ENCODE measurements at places on chromosomes 16 and 17.

DNA sequence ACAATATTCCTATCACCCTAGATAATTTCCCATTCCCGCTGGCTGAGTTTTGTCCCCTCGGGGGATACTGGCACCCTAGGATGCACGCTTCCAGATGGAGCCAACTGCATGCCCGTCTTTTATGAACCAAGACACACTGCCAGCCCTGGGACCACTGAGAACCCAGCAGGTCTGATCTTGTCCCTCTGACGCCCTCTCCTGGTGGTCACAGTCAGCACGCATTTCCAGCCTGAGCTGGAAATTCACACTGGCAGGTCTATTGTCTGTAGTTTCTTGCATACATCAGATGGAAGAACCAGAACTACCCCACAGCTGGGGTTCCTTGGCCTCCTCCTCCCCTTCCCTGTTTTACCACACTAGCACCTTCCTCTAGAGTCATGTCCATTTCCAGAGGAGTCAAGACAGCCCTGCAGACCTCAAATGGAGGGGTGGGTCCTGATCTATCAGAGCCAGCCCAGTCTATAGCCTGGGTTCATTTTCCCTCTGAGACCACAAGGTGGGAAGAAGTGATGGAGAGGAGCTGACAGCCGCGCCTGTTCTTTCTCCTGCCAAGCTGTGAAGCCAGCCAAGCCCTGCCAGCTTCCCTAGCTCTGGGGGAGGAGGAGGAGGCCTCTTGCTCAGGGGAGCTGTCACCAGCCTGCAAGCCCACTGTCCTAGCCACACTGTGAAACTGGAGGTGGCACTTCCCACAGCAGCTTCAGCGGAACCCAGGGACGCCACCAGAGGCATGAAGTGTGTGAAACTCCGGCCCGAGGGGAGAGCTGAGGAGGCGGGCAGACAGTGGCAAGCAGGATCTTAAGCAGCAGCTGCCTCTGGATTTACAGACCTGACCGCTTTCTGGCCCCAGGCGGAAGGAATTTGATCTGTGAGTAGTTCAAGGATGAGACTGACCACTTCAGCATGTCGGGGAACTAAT is 29.3 kb downstream of the MXRA7 start:
- peak; percentile 87 for DNase-seq

DNA sequence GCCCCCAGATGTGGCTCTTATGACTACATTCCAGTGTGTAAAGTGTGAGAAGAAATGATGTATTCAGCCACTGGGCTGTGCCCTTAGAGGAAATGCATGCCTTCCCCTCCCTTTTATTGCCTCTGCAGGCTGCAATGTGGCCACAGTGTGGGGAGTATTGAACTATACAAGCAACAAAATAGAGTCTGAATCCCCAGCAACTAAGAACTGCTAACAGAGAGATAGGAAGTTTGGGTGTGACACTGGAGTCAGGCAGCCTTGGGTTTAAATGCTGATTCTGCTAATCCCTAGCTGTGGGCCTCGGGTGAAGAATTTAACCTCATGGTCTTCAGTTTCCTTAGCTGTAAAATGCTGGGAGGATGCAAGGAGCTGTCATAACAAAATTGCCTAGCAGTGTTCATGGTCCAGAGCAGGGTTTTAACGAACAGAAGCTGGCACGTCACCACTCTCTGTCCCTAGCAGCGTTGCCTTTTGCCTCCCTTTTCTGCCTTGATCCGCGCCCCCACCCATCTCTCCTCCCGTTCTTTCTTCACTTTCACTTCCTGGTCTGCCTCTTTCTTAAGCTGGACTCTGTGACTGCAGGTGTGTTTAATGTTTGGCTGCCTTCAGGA is 50.3 kb downstream of the KPNA2 start:
- no peak for DNase-seq

DNA sequence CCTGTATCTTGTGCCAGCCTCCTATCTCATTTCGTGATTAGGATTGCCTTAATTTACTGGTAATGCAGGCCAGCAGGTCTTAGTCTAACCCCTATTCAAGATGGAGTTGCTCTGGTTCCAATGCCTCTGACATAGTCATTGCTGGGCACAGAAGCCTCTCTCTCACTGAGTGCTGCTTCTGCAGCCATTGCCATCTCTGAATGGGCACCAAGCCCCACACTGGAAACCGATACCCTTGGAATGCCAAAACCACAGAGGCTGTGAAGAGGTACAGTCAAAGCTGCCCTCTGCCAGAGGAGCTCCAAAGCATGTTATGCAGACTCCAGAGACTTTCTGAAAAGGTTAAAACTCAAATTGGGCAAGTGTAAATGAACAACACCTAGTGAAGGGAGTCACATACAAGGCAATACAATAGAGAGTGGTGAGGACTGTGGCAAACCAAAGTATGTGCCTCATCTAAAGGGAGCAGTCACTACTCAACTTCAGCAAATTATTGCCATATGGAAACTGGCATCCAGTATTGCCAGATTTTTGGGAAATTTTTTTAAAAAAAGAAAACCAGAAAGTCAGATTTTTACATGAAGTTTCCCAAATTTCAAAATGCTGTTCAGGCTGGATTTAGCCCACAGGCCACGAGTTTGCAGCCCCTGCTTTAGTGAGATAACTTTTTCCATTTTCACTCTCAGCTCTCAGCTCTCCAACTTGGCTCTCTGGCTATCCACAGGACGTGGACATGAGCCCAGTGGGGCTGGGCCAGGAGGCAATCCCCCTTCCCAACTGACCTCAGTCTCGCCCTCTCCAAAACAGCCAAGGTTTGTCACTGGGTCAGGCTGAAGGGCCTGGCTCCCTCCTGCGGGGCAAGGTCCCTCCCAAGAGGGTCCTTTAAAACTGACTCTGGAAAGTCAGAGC is 2.1 kb upstream of the MMP2 start:
- no peak for DNase-seq

- DNase-seq: no peak
Observed at GRCh38 chr17:35588196-35588920, 1.2 kb downstream of the AP2B1 start.

GRCh38 chr16:50747207-50747956 is 5.5 kb downstream of the CYLD start:
- peak; percentile 34 for DNase-seq

GRCh38 chr16:2937170-2937569 is 25.4 kb downstream of the FLYWCH1 start:
- DNase-seq: no peak

GRCh38 chr17:77840513-77841165 is 117.9 kb upstream of the TNRC6C start:
- peak; percentile 13 for DNase-seq

DNA sequence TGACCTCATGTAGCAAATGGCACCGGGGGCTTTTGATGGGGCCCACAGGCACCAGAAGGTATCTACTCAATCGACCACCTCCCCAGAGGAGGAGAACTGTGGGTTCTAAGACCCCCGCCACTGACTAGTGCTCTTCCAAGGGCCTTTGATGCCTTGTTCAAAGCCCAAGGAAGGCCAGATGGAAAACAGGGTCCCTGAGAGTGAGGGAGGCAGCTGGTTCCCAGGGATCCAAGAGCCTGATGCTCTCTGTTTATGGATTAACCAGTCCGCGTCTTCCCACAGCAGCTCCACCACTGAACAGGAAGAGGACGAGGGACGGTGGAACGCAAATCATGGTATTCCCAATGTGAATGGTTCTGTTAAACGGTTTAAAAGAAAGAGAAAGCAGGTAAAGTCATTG is 7.6 kb downstream of the PHB1 start:
- DNase-seq: no peak

- DNase-seq: no peak
Observed at GRCh38 chr17:38748149-38748891, at the start of gene PCGF2. Gene PCGF2 (minus strand): TSS chr17:38748336. CDS start chr17:38740402, 7,934 bp downstream.

- DNase-seq: no peak
Observed at GRCh38 chr16:4313563-4314531, 2.0 kb upstream of the GLIS2 start.

GRCh38 chr16:574021-574760 is 4.4 kb downstream of the PIGQ start:
- DNase-seq: no peak

GRCh38 chr16:54286366-54287130 is at the start of gene IRX3:
Gene IRX3 (minus strand): TSS chr16:54286787. CDS start chr16:54286050, 737 bp downstream.
- DNase-seq: peak; percentile 43

All from activated naive CD4-positive, alpha-beta T cell treated with anti-CD3 and anti-CD28 coated beads, Interleukin-2, amount 10 ng/mL, durations not matched to agents 7 days and 5 days (primary cell).